Endothelial cell of umbilical vein (primary cell): ENCODE measurements at places on chromosomes 5 and 9. TPM values are rescaled to one million over a fixed set of nuclear protein-coding genes. Genes with fewer than 3 reads are reported as not detected.

The HTR1A gene
- not detected in 2 replicates for total RNA-seq

The ZNF883 gene
- not detected in 2 replicates for total RNA-seq

The SLIT3 gene
- 0.02 and 1.0 TPM in 2 replicates for total RNA-seq

The PCDHB5 gene
- 0.27 and 0.28 TPM in 2 replicates for total RNA-seq

The TSPAN17 gene
- 55.9 and 57.0 TPM in 2 replicates for total RNA-seq

The PTGES2 gene
- 64.2 and 69.6 TPM in 2 replicates for total RNA-seq

The BTNL3 gene
- total RNA-seq, result not detected in 2 replicates

DNA sequence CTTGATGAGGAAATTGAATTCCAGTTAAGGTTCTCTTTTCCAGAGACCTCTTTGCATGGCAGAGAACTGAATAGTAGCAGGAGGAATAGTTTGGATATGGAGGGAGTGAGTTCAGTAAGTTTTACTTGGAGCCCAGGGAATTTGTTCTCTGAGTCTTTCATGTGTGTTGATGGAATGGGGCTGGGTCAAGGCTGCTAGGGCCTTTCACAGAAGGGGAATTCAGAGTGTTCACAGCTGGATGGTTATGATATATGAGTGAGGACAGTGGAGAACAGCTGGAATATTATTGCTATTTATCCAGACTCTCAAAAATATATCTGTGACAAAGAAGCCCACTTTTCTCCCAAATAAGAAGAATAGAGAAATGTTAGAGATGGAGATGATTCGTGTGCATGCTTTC, 372.8 kb downstream of the PLK2 start:
- H3K27ac ChIP-seq, result no peak overlapping the region
- no peak overlapping the region for H3K4me3 ChIP-seq

DNA sequence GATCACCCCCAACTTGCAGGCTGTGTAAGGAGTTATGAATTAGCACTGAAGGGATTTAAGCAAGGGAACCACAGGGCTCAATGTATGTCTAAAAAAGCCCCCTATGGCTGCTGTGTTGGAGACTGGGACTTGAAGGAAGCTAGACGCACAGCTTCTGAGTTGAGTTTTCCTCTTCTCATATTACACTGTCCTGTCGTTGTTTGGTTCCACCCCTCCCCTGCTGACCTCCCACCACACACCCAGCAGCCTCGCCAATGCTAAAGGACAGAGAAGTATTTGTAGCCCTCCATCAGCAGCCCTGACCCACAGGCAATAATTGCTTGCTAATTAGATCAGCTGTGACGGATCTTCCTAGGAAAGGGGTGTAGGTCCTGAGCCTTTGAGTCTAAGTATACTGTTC, 15.1 kb upstream of the CARTPT start:
- H3K27me3 ChIP-seq, result peaks cover 43% of the 10 kb centered on the region
- H3K27ac ChIP-seq, result no peak overlapping the region
- peaks cover 15% of the 10 kb centered on the region for H3K4me1 ChIP-seq

DNA sequence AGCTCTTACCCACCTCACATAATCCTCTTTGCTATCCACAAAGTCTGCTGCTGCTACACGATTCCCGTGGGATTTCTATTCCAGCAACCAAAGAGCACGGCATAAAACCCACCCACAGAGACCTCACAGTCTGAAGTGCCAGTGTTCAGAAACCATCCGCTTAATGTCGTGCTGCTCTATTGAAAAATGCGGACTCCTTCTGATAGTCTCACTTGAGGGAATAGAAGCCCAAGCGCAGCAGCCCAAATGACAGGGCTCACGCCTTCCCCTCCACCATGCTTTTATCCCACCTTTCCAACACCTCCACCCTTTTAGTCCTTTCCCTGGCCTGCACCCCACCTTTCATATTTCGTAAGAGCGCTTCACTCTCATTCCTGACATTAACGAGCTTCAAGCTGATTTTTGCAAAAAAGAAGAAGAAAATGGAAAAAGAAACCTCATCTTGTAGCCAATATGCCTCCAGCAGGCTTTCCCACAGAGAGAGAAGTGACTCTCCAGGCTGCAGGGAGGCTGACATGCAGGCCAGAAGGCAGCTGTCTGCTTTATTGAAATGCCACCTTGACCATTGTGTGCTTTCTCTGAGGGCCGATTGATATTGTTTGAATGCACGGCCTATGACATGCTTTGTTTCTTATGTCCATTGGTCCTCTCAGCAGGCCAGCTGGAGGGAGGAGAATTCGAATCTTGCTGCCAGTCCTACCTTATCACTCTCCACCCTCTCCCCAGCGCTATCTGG, 70.6 kb upstream of the PCSK1 start:
- H3K27ac ChIP-seq, result no peak overlapping the region
- DNase-seq, result no peak
- no peaks in the 10 kb centered on the region for H3K4me1 ChIP-seq

DNA sequence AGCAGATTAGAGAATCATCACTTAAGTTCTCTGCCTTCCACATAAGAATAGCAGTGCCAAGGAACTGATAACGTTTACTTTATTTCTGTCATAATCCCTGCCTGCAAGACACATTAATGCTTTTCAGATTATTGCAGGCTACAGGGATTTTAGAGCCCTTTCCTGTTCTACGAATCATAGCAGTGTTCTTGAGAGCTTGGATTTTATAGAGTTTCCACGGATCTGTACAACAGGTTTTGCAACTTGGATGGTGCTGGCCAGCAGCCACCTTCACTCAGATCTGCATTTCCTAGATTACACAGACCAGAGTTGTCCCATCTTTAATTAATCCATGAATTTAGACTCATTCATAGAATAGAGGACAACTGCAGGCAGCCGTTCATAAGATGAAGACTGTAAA, 38.1 kb downstream of the SLC12A2 start:
- H3K27me3 ChIP-seq, result no peaks in the 10 kb centered on the region
- no peak overlapping the region for H3K4me3 ChIP-seq

GRCh38 chr5:1386274-1386717, 41.4 kb upstream of the CLPTM1L start:
- no peaks in the 10 kb centered on the region for H3K36me3 ChIP-seq
- H3K4me1 ChIP-seq, result peaks cover 3% of the 10 kb centered on the region
- no peak overlapping the region for H3K27ac ChIP-seq
- DNase-seq, result peak; percentile 25
- peak overlapping the region; percentile 58 for H3K4me3 ChIP-seq

- DNase-seq, result no peak
- no peaks in the 10 kb centered on the region for H3K27me3 ChIP-seq
- H3K36me3 ChIP-seq, result no peaks in the 10 kb centered on the region
- H3K4me1 ChIP-seq, result no peaks in the 10 kb centered on the region
- no peak overlapping the region for H3K27ac ChIP-seq
These were observed 158.7 kb downstream of the ARRDC3 start for GRCh38 chr5:91224456-91224855.

GRCh38 chr5:67426961-67427849, 230.6 kb upstream of the CD180 start:
- no peak for DNase-seq
- no peaks in the 10 kb centered on the region for H3K4me1 ChIP-seq
- no peak overlapping the region for H3K4me3 ChIP-seq
- no peaks in the 10 kb centered on the region for H3K36me3 ChIP-seq
- H3K27ac ChIP-seq, result no peak overlapping the region
- no peaks in the 10 kb centered on the region for H3K27me3 ChIP-seq

DNA sequence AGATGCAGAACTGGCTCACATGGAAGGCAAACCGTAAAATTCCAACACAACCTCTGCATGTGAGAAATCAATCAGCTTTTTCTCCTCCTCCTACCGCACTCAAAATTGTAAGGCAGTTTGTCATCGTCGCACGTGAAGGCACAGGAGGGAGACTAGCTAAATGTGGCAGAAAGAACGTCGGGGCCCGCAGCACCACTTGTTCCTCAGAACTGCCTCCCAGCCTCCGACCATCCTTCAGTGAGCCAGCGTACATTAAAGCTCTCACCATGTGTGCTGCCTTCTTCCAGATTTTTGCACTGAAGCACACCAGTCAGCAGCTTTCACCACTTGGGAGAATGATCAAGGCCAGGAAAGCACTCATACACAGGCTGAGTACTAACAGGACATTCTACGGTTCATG, 105.9 kb downstream of the RFX3 start:
- H3K27ac ChIP-seq, result no peak overlapping the region
- no peaks in the 10 kb centered on the region for H3K27me3 ChIP-seq
- DNase-seq, result no peak

- H3K27ac ChIP-seq, result no peak overlapping the region
- H3K27me3 ChIP-seq, result no peaks in the 10 kb centered on the region
- DNase-seq, result no peak
- H3K36me3 ChIP-seq, result peaks cover 4% of the 10 kb centered on the region
- H3K4me3 ChIP-seq, result no peak overlapping the region
These were observed 104.3 kb downstream of the ZNF608 start for GRCh38 chr5:124642151-124642550.

DNA sequence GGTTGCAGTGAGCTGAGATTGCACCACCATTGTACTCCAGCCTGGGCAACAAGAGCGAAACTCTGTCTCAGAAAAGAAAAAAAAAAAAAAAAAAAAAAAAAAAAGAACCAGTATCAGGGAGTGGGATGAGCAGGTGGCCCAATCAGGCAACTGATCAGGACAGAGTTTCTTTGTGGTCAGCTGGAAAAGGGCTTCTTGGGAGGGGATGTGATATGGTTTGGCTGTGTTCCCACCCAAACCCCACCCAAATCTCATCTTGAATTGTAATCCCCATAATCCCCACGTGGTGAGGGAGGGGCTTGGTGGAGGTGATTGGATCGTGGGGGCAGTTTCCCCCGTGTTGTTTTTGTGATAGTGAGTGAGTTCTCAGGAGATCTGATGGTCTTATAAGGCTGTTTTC, 4.7 kb upstream of the GCNT1 start:
- no peak for DNase-seq
- no peak overlapping the region for H3K4me3 ChIP-seq
- peaks cover 15% of the 10 kb centered on the region for H3K4me1 ChIP-seq
- no peaks in the 10 kb centered on the region for H3K36me3 ChIP-seq

- no peak overlapping the region for H3K4me3 ChIP-seq
- no peaks in the 10 kb centered on the region for H3K36me3 ChIP-seq
- no peak for DNase-seq
- H3K27me3 ChIP-seq, result no peaks in the 10 kb centered on the region
- no peak overlapping the region for H3K27ac ChIP-seq
- no peaks in the 10 kb centered on the region for H3K4me1 ChIP-seq
These were observed 140.1 kb downstream of the COX7C start for GRCh38 chr5:86757824-86758223.

- H3K4me1 ChIP-seq, result no peaks in the 10 kb centered on the region
- H3K4me3 ChIP-seq, result no peak overlapping the region
- H3K27ac ChIP-seq, result no peak overlapping the region
- no peaks in the 10 kb centered on the region for H3K36me3 ChIP-seq
These were observed 10.0 kb upstream of the CNTFR start for GRCh38 chr9:34599546-34599945.

- H3K4me3 ChIP-seq, result no peak overlapping the region
- H3K36me3 ChIP-seq, result peaks cover 3% of the 10 kb centered on the region
- H3K27me3 ChIP-seq, result no peaks in the 10 kb centered on the region
These were observed 149.4 kb downstream of the CD180 start for GRCh38 chr5:67047160-67047559.

DNA sequence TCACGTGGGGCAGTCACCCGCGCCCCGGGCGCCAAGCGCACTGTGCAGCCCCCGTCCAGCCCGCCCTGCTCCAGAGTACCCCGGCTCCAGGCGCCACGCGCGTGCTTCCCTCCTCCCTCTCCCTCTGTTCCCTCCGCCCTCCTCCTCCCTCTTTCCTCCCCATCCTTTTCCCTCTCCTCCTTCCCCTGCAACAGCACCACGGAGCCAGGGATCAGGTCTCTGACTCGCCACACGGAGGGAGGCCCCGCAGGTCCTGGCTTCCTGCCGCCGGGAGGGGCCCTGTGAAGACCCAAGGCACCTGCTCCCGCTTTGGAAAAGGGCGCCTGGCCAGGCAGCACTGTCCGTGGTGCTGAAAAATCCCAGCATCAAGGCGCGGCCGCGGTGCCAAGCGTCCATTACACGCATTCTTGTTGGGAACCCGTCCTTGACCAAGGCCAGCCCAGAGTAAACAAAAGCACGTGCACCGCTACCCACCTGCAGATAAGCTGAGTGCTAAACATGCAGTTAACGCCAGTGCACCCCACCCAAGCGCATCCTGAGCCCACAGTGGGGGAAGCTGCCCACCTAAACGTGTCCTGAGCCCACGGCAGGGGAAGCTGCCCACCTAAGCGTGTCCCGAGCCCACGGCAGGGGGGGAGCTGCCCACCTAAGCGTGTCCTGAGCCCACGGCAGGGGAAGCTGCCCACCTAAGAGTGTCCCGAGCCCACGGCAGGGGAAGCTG, 21.7 kb downstream of the SLC6A18 start:
- H3K4me1 ChIP-seq, result no peaks in the 10 kb centered on the region
- no peak overlapping the region for H3K27ac ChIP-seq
- DNase-seq, result peak; percentile 24
- no peaks in the 10 kb centered on the region for H3K36me3 ChIP-seq

GRCh38 chr5:33931136-33931535, 5.0 kb upstream of the RXFP3 start:
- peaks cover 11% of the 10 kb centered on the region for H3K4me1 ChIP-seq
- no peaks in the 10 kb centered on the region for H3K36me3 ChIP-seq
- DNase-seq, result no peak
- H3K27ac ChIP-seq, result no peak overlapping the region
- H3K27me3 ChIP-seq, result peaks cover 2% of the 10 kb centered on the region
